Neural crest cell (in vitro differentiated cells): ENCODE measurements at places on chromosomes 3 and 15.

DNA sequence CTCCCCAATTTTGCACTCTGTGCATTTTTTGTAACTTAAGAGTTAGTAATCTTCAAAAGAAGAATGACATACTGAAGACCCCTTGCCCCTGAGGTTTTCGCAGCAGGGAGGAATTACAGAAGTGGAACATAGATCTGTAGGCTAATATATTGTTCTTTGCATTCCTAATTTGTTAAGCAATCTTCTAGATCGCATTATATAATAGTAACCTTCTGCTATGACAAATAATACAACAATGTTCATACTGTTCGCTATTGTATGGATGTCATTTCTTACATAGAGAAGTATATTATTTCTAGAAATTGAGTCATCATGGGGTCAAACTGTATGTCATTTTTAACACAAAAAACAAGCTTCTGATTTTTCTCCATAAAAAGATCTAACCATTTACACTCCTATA lies 95.8 kb upstream of the TGFBR2 start:
- DNase-seq, result no peak

GRCh38 chr15:77838595-77838994 lies 205.9 kb upstream of the LINGO1 start:
- DNase-seq, result no peak

DNA sequence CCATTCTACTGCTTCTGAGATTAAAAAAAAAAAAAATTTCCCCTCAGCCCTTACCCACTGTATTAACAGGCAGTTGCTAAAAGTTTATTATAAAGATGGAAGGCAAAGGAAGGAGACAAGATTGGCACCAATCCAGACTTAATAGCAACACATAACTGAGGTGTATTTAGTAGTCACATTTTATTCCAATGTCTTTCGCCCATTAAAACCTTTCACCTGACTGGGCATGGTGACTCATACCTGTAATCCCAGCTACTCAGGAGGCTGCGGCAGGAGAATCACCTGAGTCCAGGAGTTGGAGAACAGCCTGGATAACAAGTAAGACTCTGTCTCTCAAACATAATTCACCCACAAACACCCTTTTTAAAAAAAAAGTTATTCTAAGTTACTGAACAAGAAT lies 4.4 kb downstream of the ACAP2 start:
- DNase-seq, result no peak

DNA sequence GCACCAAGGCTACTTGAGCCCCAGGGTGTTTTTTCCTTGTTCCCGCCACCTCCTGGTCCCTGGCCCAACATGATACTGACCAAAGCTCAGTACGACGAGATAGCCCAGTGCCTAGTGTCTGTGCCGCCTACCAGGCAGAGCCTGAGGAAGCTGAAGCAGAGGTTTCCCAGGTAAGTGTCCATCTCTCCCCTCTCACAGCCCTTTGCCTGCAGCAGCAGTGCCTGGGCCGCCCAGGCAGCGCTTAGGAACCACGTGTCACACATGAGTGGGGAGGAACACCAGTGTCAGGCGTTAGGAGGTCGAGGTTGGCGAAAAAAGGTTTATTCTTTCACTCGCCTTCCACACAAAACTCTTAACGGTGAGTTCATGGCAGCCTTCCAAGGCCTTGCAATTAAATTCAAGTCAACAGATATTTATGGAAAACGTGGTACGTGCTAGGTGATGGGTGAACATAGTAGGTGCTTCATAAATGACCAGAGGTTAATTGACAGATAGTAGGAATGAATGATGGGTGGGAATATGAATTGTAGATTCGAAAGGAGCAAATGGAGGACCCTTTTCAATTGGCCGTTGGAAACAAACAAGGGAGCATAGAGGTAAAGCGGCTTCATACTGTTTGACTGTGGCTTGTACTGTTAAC lies 486 bp downstream of the CDIN1 start:
- DNase-seq, result no peak

DNA sequence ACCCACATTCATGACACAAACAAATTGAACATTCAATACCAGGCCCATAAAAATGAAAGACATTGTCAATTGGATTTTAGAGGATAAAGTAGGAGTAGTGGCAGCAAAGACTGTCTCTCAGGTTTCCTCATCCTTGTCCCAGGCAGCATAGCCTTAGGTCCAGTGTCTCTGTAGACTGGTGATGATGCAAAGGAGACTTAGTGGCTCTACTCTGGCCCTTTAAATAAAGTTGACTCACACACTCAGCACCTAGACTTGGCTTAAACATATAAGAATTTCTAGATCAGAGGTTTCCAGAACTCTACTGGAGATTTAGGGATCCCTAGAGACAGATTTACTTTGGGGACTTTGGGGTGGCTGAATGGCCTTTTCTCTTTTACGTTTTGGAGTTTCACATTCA lies 166.6 kb downstream of the NR1D2 start:
- no peak for DNase-seq

DNA sequence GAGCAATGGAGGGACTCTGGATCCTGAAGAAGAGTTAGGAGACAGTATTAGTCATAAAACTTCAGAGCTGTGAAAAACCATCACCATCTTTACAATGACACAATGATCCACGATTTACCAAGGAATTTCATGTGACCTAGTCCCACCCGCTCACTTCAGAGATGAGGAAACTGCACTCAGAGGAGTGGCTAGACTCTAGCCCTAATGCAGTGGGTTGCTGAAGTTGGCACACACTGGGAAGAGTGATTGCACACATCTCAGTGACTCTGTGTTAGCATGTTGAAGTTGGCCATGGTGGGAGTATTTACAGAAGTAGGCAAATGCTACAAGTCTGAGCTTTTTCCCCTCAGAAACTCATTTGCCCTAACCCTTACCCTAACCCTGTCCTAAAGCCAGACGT lies 35.2 kb upstream of the SPATA12 start:
- DNase-seq, result no peak

DNA sequence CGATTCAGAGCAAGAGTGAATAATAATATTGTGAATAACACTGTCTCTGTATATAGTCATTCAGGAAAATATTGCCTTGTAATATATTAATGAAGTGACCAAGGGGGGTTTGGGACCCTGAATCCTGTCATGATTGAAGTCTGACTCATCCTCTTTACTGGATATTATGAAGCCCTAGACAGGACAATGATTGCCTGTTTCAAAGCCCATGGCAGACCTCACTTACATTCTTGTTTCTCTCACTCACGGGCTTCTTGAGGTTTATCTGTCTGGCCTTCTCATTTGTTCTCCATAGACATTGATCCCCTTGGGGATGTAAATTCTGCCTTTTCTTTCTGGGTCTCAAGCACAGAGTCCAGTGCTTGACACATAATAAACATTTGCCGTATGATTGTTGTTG lies 449.3 kb upstream of the THRB start:
- no peak for DNase-seq

DNA sequence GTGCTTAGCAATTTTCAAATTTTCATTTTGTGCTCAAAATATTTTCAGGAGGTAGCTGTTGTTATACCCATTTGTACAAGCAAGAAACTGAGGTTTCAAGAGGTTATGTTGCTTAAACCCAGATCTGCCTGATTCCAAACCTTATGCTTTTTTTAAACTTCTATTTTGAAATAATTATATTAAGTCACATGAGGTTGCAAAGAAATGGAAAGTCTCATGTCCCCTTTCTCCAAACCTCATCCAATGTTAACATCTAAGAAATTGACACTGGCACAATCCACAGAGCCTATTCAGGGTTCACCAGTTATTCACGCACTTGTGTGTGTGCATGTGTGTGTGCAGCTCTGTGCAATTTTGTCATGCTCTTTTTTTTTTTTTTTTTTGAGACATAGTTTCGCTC lies 35.1 kb downstream of the B3GNT5 start:
- DNase-seq, result no peak

DNA sequence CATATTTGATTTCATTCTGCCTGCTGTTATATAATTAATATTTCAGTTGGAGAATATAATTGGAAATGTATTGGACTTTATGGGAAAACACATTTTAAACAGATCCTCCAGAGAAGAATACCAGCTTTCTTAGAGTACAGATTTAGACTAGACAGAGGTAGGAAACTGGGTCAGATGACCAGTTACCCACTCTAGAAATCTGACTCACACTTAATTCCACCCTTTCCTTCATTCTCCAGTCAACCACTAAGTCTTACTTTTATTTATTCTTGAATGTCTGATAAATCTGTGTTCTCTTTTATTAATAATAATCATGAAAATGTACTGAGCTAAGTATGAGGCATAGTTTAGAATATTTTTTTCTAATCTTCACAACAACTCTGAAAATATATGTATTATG lies 110.7 kb downstream of the LRRC49 start:
- DNase-seq, result no peak

DNA sequence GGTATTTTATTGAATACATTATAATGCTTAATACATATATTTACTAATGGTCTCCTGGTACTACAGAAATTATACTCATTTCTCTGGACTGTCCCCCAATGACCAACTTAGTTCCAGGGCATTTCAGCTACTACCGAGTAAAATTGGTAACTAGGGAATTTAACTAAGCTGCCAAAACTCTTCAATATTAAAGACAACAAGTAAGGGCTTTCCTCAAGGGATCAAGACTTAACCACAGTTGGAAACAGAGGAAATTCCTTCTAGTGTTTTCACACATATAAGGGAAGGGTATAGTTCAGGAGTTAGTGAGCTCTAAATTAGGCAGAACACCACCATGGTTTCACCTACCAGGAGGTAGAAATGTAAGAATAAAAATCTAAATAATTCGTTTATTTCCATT lies 357.4 kb downstream of the TBL1XR1 start:
- DNase-seq, result no peak

- DNase-seq, result no peak
Observed at GRCh38 chr3:135055449-135055848, 260.4 kb downstream of the EPHB1 start.

DNA sequence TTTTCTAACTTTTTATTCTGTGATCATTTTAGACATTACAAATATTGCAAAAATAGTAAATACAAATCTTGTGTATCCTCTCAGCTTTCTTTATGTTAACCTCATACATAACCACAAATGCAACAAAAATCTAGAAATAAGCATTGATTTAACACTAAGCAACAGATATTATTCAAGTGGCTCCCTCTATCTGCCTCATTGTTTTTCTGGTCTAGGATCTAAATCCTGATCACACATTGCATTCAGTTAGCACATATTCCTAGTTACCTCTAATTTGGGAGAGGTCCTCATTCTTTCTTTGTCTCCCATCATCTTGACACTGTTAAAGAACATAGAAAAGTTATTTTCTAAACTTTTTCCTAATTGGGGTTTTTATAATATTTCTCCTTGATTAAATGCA lies 1126.0 kb downstream of the ROBO2 start:
- no peak for DNase-seq

GRCh38 chr3:117557464-117558090 lies 848.0 kb downstream of the TUSC7 start:
- no peak for DNase-seq

DNA sequence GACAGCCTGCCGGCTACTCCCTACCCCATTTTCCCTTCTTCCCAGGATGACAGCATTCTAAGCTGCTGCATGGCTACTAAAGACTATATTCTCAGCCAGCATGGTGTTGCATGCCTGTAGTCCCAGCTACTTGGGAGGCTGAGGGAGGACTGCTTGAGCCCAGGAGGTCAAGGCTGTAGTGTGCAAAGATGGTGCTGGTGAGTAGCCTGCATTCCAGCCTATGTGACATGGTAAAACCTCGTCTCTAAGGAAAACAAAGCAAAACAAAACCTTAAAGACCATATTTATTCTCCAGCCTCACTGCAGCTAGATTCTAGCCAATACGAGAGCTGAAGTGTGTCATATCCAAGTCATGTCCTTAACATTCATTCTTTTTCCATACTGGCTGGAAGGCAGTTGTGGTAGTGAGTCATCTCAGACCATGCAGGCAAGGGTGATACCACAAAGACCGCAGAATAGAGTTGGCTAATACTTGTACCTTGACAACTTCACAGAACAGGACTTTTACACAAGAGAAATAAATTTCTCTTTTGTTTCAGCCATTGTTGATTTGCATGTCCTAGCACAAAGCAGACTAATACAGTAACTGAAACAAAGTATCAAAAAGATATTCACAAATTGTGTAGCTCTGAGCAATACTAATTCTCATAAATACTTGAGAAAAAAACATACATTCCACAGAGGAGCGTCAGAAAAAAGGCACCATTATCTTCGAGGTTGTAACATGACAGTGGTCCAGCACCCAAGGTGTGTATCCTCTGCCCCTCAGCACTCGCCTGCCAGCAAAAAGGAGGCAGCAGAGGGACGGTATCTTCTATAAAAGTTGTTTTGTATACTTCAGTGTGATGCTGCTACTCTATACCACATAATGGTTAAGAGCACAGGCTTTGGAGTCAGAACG lies 14.8 kb downstream of the PBRM1 start:
- DNase-seq, result no peak

GRCh38 chr3:55709411-55710012 lies 222.4 kb upstream of the WNT5A start:
- no peak for DNase-seq

DNA sequence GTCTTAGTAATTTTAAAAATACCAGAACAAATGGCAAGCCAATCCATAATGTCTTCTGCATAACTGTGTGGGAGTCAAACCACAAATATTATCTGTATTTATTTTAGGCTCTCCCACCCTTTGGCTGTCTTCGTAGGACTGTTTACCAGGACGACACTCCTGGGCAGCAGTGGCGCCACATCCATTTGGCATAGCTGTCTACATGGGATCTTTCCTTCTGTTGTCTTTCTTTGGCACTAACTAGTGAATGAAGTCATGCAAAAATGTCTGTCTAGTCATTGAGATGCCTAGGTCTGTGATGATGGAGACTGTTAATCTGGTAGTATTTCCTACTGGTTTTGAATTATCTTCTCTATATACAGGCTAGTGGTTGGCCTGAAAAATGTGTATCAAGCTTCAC lies 54.0 kb upstream of the CHMP2B start:
- no peak for DNase-seq

DNA sequence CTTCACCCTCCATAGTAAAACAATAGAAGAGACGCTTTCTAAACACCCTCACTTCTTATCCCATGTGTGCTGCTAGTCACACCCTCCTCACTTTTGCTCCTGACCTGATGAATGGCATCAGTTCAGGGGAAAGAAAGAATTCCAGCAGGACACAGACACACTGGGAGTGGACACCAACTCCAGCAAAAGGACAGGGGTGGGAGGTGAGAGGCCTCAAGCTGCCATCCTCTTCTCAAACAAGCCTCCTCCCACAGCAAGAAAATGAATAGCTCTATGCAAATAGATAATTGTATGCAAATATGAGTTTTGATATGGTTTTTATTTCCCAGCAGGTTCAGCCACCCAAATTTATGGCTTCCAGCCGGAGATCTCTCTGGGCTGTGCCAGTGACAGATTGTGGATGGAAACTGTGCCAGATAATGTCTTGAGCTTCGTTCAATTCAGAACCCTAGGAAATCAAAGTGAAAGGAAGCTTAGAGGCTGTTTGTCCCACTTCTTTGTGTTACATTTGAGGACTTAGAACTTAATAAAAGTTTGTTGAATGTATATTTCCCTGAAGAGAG lies 209.3 kb upstream of the PPP2R3A start:
- no peak for DNase-seq
